EL (cell line): ENCODE measurements at places on chromosomes 5 and 9.

- no peak for DNase-seq
These were observed 10.5 kb upstream of the ERCC6L2 start for GRCh38 chr9:95864852-95865580.

GRCh38 chr5:12615141-12615820 lies 711.0 kb upstream of the CTNND2 start:
- no peak for DNase-seq

DNA sequence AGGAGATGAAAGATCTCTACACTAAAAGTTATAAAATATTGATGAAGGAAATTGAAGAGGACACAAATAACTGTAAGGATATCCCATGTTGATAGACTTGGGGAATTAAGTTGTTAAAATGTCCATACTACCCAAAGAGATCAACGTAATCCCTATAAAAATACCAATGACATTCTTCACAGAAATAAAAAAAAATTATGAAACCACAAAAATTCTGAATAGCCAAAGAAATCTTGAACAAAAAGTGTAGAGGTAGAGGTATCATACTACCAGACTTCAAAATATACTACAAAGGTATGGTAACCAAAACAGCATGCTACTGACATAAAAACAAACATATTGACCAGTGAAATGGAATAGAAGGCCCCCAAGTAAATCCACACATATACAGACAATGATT lies 71.5 kb upstream of the ELL2 start:
- peak; percentile 49 for DNase-seq

DNA sequence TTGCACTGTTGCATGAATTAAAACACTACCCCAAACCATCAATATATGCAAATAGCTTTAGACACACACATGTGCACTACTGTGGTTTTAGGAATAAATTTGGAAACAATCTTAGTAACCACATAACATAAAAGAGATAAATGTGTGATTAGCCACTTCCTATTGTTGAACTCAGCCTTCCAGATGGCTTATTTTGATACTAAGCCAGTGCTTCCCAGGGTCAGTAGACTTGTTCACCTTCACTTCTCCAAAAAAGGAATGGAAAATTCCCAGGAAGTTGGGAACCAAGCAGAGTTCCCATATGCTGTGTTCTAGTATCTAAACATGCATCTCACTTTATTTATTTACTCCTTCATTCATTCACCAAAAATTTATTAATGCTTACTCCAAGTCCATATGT lies 47.8 kb downstream of the SVEP1 start:
- DNase-seq = peak; percentile 46

DNA sequence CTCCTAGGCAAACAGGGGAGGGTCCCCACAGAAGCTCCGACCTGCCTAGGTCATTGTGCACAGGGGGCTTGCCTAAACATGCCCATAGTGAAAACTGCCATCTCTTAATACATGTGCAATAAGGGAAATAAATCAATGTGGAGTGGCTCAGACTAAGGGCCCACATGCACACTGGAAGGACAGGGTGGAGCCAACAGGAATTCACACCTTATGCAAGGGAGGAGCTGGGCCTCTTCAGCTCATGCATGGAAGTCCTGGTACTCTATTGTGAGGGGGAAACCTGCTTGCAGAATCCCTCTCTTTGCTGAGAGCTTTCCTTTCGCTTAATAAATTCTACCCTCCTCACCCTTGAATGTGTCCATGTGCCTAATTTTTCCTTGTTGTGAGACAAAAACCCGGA lies 815.8 kb downstream of the EFNA5 start:
- DNase-seq = no peak

GRCh38 chr5:11579351-11579750 lies 324.9 kb downstream of the CTNND2 start:
- no peak for DNase-seq

DNA sequence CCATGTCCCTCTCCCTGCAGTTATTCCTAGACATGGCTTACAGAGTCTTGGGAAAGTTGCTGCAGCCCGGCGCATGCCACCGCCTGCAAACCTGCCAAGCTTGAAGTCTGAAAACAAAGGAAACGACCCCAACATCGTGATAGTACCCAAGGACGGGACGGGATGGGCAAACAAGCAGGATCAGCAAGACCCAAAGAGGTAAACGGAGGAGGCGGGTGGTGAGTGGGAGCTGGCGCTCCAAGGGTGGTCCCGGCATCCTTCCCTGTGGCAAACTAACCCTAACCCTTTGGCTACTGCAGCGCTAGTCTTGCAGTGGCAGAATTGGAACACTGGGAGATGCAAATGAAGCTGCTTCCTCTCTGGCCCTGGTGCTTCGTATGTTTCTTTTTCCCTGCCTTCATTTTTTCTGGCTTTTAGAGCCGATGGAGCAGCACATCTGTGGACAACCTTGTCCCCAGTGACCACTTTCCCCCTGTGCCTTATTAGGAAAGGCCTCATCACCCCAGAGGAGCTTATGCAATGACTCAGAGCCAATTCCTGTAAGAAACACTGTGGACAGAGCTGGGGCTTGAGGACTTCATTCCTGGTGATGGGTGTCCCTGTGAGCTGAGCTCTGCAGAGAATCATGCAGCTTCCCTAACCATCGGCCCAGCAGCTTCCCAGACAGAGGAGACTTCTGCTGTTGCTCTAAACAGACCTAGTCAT lies 38.9 kb downstream of the PRRC2B start:
- DNase-seq = peak; percentile 96

- DNase-seq = peak; percentile 18
These were observed 6.6 kb downstream of the FBP1 start for GRCh38 chr9:94632737-94633136.

- DNase-seq = no peak
These were observed 161.7 kb upstream of the CDH12 start for GRCh38 chr5:23014825-23015224.

GRCh38 chr9:136222906-136223285 lies 18.0 kb upstream of the LHX3 start:
- no peak for DNase-seq

- no peak for DNase-seq
These were observed 158.8 kb downstream of the TMEM161B start for GRCh38 chr5:88109818-88110217.

- no peak for DNase-seq
These were observed 49.0 kb upstream of the KDM4C start for GRCh38 chr9:6708732-6709131.

DNA sequence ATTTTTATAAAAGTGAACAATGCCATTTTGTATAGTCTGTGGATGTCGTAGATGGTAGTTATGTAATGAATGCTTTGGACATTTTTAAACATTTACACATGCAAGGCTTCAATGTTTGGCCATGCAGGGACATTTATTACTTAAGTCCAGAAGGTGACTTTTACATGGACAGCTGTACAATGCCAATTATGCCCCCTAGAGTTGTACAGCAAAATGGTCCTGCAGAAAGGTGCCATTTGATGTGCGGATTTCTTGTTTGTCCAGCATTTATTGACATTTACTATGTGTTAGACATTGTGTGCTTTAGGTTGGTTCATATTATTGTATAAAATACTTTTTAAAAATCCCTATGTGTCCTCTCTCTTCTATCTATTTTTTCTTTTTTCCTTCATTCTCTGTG lies 22.5 kb upstream of the COMMD10 start:
- DNase-seq = no peak

DNA sequence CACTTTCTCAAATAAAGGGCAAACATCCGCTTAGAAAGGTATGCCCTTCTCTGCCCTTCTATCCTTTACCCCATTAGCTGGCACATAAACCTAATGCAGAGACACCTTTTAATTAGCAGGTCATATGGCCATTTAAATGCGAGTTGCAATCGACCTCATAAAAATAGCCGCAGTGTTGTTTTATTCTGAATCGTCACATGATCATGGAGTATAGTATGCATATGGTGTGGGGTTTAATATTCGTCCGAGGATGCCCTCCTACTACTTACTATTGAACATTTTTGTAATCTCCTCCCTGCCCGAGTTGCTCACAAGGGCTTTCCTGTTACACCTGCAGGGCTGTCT lies 72.0 kb downstream of the PIK3R1 start:
- DNase-seq = no peak

DNA sequence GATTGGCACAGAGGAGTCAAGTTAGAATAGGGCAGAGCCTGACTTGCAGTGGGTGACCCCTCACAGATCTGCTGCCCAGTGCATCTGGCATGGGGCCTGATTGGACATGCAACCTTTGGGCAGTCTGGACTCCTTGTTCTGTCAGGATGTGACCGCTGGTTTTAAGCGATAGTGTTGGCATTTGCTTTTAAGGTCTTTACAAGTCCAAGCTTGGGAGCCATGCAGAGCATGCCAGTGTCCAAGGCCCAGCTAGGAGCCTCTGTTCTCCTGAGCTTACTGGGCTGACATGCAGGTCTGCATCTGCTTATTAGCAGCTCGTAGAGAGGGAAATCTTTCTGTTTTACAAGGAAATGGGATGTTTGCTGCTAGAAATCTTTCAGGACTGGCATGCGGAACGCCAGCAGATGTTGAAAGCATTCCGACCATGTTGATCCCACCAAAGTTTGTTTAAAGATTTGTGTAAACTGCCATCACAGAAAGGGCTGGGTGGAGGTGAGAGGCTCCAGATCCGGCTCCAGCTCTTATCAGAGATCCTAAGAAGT lies 27.5 kb downstream of the GADD45G start:
- no peak for DNase-seq

DNA sequence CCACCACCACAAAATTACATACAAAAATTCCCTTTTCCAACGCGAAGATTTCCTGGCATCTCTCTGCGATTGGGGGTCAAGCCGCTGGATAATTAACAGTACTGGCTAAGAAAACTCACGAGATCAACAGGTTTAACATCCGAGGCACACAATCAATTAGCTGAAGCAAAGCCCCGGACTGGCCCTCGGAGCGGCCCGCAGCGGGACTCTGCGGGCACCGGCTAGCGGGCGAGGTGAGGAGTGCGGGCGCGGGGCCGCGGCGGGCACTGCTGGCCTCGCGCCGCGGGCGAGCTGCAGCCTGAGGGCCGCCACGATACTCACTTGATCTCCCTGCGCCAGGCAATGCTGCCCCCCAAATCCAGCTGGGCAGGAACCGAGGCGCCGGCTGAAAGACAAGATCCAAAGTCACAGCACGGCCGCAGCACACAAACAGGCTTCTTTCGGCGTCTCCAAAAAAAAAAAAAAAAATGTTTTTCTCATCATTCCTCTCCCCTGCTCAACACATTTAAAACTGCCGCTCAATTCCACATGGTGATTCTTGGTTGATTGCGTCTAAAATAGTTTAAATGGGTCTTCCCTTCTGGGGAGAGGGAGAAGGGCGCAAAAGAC lies 210.2 kb downstream of the MEF2C start:
- DNase-seq = no peak

GRCh38 chr5:153974813-153975163 lies 63.9 kb downstream of the FAM114A2 start:
- no peak for DNase-seq

DNA sequence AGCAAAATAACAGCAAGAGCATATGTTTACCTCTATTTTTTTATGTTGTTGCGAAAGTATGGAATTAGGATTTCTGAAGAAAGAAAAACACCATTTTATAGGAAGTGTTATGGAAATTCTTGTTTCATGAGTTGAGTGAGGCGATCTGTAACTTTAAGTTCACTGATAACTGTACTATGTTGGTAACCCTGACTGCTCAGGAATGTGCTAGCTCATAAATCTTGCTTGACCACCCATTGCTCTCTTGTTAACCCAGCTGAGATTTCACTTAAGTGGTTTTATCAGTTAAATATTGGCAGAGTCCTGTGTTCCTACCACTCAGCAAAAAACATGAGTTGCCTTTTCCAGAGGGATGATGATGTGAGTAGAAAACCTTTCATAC lies 91.1 kb upstream of the STARD4 start:
- peak; percentile 66 for DNase-seq

DNA sequence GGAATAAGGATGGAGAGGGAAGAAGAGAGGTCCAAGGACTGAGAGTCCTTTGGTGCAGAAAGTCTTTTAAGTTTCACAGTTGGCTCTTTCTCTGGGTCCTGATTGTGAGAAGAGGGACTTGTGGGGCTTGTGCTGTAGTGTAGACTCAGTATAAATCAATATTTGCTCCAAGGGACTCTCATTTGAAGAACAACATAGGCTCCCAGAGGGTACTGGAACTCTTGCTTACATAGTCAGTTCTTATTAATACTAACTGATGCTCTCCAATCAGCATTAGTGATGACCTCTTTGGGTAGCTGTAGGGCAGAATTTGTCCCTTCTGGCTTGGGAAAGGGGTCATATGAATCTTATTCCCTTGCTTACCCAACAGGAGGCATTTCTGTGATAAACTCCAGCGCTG lies 62.5 kb upstream of the CXCL14 start:
- no peak for DNase-seq

DNA sequence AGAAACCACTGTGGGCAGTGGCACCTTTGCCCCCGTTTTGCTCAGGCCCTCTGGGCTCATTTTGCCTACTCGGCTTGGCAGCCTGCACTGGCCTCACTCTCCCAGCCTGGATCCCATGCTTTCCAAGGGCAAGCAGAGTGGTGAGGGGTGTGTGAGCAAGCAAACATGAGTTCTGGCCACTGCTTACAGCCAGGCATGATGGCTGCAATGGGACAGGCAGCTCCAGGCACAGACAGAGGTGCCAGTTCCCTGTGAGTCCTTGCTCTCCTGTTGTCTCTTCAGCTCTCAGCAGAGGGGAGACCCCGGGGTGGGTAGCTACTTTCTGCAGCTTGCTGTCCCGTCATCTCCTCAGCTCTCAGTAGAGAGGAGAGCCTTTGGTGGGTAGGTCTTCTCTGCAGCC lies 35.2 kb upstream of the TYRP1 start:
- no peak for DNase-seq

DNA sequence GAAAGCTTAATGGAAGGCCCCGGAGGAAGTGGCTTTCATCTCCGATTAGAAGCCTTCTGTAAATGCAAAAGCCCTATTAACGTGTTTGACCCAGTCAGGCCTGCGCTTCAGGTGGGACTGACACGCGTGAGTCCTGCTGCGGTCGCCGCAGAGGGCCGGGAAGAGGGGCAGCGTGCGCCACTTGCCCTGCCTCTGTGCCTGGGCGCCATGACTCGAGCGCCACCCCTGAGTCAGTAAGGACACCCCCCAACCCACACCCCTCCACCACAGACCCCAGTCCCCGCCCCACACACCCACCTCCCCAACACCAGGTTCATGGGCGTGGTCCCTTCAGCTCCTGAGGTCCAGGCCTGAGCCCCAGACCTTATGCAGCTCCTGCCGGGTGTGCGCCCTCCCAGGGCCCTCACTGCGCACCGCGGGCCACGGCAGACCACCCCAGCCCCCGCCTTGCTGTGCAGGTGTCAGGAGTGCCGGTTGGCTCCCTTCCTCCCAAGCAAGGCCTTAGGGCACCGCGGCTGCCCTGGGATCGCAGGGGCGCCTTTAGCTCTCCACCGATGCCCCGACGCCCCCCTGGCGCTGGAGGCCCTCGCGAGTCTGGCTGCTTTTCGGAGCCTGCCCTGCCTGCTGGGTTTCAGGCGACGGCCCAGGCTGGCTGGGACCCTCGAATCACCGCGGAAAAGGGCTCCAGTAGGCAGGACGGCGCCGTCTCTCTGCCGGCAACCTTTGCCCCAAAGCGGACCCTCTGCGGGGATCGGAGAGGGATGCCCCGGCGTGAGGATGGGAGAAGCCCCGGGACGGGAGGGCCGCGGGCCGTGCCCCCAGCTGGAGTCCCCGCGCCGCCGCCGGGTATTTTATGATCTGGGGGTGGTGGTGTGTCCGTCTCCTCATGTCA lies 625 bp upstream of the OLFM1 start:
- no peak for DNase-seq
